GM12878 (cell line): ENCODE measurements at places on chromosomes 16 and 17. TPM values are rescaled to one million over a fixed set of nuclear protein-coding genes. Genes with fewer than 3 reads are reported as not detected.

IRX5 gene
- not detected in 2 replicates for total RNA-seq

GRCh38 chr16:74606521-74607309 is at the start of gene GLG1:
GLG1 (minus strand) TSS chr16:74607114; CDS start chr16:74607094, 20 bp downstream.
- DNase-seq: peak; percentile 51
- peak within 1 kb of the TSS; percentile 93 for H3K4me3 ChIP-seq
- peaks cover 2% of the 10 kb centered on the region; the same call in 1 of the 2 replicates for H3K4me1 ChIP-seq

DNA sequence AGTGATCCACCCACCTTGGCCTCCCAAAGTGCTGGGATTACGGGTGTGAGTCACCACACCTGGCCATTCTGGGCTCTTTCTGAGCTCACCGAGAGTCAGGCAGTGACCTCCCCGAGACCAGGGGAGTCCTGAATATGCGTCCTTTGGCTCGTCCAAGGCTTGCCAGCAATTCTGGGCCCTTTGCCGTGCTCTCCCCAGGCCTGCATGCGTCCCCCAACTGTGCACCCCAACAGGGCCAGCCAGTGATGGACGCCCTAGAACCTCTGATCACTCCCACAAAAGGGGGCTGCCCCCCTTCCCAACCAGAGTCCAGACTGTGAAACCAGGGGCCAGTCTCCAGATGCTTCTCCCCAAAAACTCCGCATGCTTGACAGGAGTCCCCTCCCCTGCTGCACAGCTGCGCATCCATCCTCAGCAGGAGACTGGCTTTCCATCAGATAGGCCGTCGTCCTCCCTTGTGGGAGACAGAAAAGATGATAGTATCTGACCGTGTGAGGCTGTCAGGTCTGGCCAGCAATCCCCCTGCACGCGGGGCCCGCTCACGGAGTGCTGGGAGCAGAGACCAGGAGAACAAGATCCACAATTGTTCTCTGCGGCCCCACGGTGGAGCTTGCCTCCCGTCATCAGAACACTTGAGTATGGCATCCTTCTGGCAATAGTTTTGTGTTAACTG is 15.5 kb downstream of the HS3ST6 start:
- H3K36me3 ChIP-seq: no peaks in the 10 kb centered on the region
- no peak overlapping the region for H3K4me3 ChIP-seq
- no peaks in the 10 kb centered on the region for H3K27me3 ChIP-seq
- no peak overlapping the region for H3K27ac ChIP-seq
- DNase-seq: no peak
- no peaks in the 10 kb centered on the region for H3K4me1 ChIP-seq

DNA sequence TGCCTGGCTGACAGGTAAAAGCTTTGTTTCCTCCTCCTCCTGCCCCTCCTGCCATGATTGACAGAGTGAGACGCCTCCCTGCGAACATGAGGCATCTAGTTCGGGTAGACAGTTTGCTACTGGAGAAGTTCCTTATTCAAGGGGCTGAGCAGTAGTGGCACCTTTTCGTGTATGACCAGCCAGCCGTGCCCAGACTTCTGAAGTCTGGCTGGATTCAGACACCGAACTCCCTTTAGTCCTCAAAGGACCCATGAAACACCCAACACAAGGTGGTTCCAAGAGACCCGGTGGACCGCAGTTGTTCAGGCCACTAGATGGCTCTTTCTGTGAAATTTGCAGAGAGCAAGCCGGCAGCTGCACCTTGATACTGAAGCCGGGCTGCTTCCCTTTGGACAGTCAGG is 192.8 kb downstream of the XYLT1 start:
- no peak overlapping the region for H3K27ac ChIP-seq
- no peak for DNase-seq
- H3K4me3 ChIP-seq: no peak overlapping the region
- H3K4me1 ChIP-seq: peaks cover 39% of the 10 kb centered on the region

DNA sequence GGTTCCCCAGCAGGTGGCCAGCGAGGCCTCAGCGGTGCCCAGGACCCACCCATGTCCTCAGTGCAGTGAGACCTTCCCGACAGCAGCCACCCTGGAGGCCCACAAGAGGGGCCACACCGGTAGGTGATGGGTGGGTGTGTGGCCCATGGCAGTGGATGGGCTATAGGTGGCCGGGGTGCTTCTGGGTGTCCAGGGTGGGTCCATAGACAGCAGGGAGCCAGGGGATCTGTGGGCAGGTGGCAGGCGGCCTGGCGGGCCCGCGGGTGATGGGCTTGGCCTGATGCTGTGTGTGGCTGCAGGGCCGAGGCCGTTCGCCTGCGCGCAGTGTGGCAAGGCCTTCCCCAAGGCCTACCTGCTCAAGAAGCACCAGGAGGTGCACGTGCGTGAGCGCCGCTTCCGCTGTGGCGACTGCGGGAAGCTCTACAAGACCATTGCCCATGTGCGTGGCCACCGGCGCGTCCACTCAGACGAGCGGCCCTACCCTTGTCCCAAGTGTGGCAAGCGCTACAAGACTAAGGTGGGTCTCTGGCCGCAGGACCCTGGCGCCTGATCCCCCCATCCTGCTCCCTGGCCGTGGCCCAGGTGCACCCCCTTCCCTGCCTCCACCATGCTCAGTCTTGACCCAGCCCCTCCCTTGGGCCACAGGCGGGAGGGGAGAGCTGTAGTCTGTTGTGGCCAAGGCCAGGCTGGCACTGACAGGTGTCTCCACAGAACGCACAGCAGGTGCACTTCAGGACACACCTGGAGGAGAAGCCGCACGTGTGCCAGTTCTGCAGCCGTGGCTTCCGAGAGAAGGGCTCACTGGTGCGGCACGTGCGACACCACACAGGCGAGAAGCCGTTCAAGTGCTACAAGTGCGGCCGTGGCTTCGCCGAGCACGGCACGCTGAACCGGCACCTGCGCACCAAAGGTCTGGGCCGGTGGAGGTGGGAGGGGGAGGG is 2.1 kb upstream of the DNASE1L2 start:
- H3K36me3 ChIP-seq: no peaks in the 10 kb centered on the region; the same call in 1 of the 2 replicates
- no peak overlapping the region for H3K27ac ChIP-seq
- no peaks in the 10 kb centered on the region for H3K27me3 ChIP-seq

MAF gene
- 0.11 and 0.13 TPM in 2 replicates for total RNA-seq

DNA sequence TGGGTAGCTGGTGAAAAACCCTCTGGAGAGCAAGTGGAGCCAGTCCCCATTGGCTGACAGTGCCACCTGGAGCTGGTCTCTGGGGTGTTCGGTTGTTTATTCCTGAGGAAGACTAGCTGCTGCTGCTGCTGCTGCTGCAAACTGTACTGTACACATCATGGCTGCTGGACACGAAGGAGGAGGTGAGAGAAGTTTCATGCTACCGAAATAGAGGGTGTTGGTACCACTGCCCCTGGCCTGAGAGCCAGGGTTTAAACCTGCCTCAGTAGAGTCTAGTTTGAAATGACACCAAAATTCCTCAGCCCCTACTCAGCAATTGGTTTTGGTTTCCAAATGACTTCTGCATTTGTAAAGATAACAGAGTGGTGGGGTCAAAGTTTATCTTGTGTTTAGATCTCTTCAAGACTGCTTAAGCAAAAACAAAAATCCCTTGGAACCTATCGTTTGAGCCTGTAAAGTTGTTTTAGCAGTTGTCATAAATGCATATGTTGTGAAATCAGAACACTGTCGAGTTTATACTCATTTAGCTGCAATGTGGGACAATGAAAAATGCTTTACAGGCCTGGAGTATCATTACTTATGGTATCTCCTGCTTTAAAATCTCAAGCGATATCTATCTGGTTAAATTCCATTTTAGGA is 40.8 kb downstream of the CYB5B start:
- peaks cover 55% of the 10 kb centered on the region for H3K4me1 ChIP-seq
- H3K36me3 ChIP-seq: peaks cover 3% of the 10 kb centered on the region
- peak overlapping the region; percentile 12 for H3K27ac ChIP-seq
- no peak overlapping the region for H3K4me3 ChIP-seq
- H3K27me3 ChIP-seq: no peaks in the 10 kb centered on the region

DNA sequence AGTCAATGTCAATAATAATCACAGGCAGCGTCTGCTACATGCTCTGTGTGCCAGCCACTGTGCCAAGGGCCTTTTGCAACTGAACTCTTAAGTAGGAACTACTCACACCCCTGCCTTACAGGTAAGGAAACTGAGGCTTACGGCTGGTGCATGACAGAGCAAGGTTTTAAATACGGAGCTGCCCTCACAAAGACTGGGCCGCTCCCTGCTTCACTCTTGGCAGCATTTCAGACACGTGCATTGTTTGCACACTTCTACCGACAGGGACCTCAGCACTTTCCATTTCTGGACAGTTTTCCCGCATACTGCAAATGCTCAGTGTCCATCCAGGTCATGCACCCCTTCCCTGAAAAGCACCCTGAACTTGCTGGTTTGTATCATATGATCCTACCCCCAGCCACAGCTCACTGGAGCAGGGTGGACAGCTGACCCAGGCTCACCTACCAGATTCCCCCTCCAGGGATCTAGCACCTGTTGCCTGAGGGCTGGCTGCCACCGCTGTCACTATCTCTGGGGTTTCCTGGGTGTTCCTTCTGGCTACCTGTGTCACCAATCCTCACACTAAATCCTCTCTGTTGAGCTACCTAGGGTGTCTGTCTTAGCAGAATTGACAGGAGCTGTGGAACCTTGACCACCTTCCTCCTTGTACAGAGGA is 142.9 kb downstream of the C16orf78 start:
- H3K36me3 ChIP-seq: no peaks in the 10 kb centered on the region
- no peaks in the 10 kb centered on the region for H3K4me1 ChIP-seq
- DNase-seq: no peak
- no peak overlapping the region for H3K4me3 ChIP-seq
- H3K27ac ChIP-seq: no peak overlapping the region
- no peaks in the 10 kb centered on the region for H3K27me3 ChIP-seq
